ENCODE measurements at places on chromosomes 2 and 18. TPM values are rescaled to one million over a fixed set of nuclear protein-coding genes. Genes with fewer than 3 reads are reported as not detected.

The POTEI gene
- not detected for total RNA-seq

The ANKRD29 gene
- 10.0 TPM for total RNA-seq

The IL36B gene
- total RNA-seq = not detected

The SPIRE1 gene
- 26.9 TPM for total RNA-seq

The WIPF1 gene
- total RNA-seq = 22.7 TPM

The DLGAP1 gene
- total RNA-seq = 0.09 TPM

The OSR1 gene
- total RNA-seq = 9.0 TPM

The CNPPD1 gene
- total RNA-seq = 43.6 TPM

The PDK1 gene
- 4.5 TPM for total RNA-seq

The C2orf49 gene
- 17.3 TPM for total RNA-seq

The CFAP53 gene
- 0.33 TPM for total RNA-seq

The PSMA8 gene
- total RNA-seq = not detected

The CYP27A1 gene
- 0.34 TPM for total RNA-seq

The CPLX4 gene
- total RNA-seq = not detected

The NYAP2 gene
- 0.02 TPM for total RNA-seq

The AMMECR1L gene
- total RNA-seq = 20.7 TPM

The EFEMP1 gene
- total RNA-seq = 47.0 TPM

The MAT2A gene
- 495 TPM for total RNA-seq

The GALNT3 gene
- not detected for total RNA-seq

The GREB1L gene
- 2.2 TPM for total RNA-seq

The HJURP gene
- 87.6 TPM for total RNA-seq

The MXD1 gene
- total RNA-seq = 2.8 TPM

The ARL5A gene
- total RNA-seq = 29.7 TPM

The ZSCAN30 gene
- total RNA-seq = 0.58 TPM

The PTPRM gene
- 30.7 TPM for total RNA-seq

The HAAO gene
- total RNA-seq = not detected

The FSHR gene
- total RNA-seq = not detected
